ENCODE measurements at places on chromosomes 1 and 21.

GRCh38 chr1:54972436-54972835 is 8.0 kb upstream of the TMEM61 start:
- DNase-seq, result no peak

- no peak for DNase-seq
Measured at GRCh38 chr1:103362348-103363007, 163.0 kb upstream of the RNPC3 start.

GRCh38 chr1:212926372-212926771 is 24.0 kb upstream of the VASH2 start:
- no peak for DNase-seq

- no peak for DNase-seq
Measured at GRCh38 chr1:105838071-105838470, 1218.4 kb upstream of the PRMT6 start.

- no peak for DNase-seq
Measured at GRCh38 chr1:158283965-158284364, 5.8 kb upstream of the CD1C start.

DNA sequence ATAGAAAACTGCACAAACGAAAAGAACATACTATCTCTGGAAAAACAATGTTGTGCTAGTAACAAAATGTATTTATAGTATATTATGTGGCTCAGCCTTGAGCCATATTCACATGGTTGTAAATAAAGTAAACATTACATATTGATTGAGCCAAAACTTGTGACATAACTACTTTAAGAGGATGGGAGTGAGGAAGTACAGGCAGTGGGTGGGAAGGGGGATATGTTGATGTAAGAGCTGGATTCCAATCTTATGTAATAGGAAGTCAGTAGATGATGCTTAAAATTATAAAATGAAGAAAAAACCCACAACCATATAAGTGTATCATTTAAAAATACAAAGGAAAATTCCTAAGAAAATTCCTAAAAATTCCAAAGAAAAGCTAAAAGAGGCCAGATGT is 42.7 kb downstream of the RHOU start:
- DNase-seq, result no peak

DNA sequence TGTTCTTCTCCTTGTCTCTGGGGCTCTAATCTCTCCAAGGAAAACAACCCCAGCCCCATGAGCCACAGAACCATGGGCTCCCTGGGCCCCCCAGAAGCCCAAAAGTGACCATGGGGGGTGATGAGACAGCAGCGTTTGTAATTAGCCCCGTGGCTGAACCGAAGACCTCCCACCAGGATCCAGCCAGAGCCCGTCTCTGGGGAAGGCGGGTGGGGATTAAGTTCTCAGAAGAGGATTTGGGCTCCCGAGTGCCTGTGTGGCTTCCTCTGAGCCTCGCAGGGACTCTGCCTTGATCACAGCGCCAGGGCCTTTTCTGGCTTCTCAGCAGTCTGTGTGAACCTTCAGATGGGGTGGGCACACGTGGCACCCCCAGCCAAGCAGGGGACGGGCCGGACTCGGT is 77.0 kb downstream of the ALPL start:
- DNase-seq, result no peak

DNA sequence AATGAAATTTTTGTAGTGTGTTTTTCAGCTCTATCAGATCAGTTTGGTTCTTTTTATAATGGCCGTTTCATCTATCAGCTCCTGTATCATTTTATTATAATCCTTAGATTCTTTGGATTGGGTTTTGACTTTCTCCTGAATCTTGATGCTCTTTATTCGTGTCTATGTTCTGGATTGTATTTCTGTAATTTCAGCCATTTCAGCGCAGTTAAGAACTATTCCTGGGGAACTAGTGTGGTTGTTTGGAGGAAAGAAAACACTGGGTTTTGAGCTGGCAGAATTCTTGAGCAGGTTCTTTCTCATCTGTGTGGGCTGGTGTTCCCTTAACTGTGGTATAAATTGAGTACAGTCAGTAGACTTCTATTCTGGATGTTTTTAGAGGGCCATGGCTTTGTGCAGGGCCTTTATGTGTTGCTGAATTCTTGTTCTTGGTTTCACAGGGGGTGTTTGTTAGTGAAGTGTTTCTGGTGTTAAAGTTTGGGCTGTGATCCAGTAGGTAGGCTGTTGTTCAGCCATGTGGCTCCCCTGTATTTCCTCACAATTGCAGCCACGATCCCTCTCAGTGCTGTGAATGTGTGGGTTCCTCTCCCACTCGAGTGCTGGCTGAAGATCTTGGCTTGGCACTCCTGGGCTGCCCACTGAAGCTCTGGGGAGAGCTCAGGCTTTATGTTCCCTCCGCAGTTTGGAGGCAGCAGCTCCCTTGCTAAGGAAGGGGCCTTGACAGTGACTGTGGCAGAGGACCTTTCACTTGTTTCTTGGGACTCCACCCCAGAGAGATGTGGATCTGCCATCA is 56.0 kb upstream of the CCDC190 start:
- DNase-seq, result no peak

GRCh38 chr1:81326212-81326611 is 474.5 kb upstream of the ADGRL2 start:
- no peak for DNase-seq

- peak; percentile 90 for DNase-seq
Measured at GRCh38 chr1:61724813-61725694, at the start of gene TM2D1. Gene TM2D1 (minus strand): TSS chr1:61725141. CDS start chr1:61725120, 21 bp downstream.

GRCh38 chr1:16924919-16925477 is 3.3 kb downstream of the CROCC start:
- DNase-seq, result peak; percentile 60

- no peak for DNase-seq
Measured at GRCh38 chr1:20282533-20282932, 8.1 kb upstream of the VWA5B1 start.

DNA sequence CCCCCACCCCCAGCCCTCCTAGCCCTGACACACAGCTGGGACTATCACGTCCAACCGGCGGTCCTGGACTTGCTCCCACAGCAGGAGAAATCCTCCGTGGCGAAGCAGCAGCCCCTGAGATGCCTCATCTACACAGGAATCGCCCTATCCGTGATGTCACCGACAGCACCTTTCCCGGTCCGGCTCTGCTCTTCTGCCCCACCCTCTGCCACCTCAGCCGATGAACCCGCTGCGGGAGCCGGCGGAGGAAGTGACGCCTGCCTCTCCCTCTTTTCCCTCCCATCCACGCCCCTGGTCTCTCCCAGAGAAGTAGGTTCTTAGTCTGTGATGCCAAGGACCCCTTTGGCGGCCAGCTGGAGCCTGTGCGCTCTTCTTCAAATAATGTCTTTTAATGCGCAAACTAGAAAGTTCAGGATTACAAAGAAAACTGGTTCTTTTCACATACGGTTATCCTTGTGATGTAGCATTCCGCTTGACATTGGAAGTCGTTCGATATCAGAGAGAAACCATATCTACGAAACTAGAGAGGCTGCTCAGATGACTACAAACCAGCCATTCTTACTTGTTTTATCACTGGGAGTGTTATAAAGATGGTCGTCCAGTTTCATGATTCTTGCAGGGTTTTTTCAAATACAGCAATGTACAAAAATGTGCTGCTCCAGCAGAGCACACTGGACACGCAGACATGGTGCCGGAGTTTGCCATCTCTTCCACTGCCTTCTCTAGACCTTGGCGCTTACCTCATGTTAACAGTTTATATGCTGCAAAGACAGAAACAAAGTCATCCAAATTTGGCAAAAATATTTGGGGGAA is 120.3 kb downstream of the PPIAL4G start:
- DNase-seq, result peak; percentile 59

GRCh38 chr1:247557926-247558674 is 9.2 kb downstream of the GCSAML start:
- DNase-seq, result no peak

DNA sequence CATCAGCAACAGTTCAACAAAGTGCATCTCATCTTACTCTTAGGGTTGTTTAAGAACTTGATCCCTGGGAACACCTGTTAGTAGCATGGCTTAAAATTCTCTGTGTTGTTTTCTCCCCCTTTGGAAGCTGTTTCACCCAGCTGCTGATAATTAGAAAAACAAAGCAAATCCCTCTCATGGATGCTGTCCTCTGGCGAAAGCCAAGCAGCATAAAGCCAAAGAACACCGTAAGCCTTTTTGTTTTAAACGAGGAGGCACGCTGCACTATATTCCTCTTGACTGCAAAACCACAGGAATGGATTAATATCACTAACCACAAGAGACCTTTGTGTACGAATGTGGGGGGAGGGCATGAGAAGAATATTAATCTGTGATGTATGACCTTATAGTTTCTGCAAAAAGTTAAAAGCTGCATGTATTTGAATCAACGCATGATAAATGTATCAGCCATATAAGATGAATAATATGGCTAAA is 923.2 kb downstream of the LTN1 start:
- no peak for DNase-seq

- no peak for DNase-seq
Measured at GRCh38 chr1:1775327-1776226, 2.7 kb downstream of the NADK start.

DNA sequence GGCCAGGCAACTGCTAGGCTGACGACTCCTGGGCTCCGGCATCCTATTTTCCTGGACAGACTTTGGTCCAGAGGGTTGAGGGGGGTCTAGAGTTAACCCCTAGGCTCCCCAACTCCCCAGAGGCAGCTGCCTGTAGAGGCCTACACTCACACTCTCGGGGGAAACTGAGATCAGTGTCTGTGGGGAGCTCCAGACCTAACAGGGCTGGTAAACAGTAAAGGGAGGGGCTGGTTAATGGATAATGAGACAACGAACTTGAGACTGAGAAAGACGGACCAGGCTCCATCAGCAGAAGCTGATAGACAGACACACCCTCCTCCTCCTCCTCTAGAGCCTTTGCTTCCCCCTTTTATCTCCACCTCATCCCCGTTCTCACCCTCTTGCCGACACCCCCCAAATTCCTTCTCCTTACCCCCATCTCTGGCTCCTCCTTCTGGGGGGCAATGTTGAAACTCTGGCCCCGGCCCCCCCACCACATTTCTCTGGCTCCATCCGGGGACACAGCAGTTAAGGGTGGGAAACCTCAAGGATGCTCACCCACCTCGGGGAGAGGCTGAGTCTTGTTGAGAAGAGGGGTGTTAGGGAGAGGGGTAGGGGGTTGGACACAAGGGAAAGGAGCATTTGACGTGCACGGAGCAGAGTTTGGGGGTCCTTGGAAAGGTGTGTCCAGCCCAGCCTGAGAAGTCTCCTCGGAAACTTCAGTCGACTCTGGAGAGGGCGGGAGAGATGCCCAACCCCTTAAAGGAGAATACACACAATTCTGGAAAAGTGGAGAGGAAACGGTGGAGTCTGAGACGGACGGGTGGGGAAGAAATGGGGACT is at the start of gene MTMR11:
TSS of gene MTMR11 (minus strand) at position 710 of the 822 bp plus-strand sequence. CDS start at position 478, 232 bp downstream.
- no peak for DNase-seq

- DNase-seq, result no peak
Measured at GRCh38 chr1:41419584-41420295, 58.5 kb downstream of the FOXO6 start.

- no peak for DNase-seq
Measured at GRCh38 chr1:111586112-111586511, 33.5 kb upstream of the RAP1A start.

DNA sequence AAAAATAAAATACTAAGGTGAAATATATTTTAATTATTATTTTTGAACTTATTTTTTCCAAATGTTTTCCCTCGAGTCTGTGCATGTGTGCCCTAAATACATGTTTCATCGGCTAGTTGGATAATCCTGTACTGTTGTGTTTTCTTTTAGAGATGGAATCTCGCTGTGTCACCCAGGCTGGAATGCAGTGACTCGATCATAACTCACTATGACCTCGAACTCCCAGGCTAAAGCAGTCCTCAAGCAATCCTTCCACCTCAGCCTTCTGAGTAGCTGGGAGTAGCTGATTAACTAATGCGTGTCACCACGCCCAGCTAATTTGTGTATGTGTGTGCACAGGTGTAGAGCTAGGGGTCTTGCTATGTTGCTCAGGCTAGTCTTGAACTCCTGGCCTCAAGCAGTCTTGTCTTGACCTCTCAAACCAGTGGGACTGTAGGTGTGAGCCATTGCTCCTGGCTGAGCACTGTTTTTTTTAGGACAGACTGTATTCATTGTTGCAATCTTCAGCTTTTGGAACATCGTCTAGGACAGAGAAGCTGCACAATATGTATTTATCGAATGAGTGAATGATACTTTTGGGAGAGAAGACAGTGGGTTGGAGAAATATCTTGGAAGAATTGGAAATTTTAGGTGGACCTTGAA is 4.8 kb upstream of the TMCO1 start:
- DNase-seq, result no peak

All from glutamatergic neuron (in vitro differentiated cells).